ENCODE measurements at places on chromosomes 12 and 14. TPM values are rescaled to one million over a fixed set of nuclear protein-coding genes. Genes with fewer than 3 reads are reported as not detected.

- no peak for DNase-seq
Measured at GRCh38 chr12:106696681-106697417, 77.6 kb upstream of the RIC8B start.

DNA sequence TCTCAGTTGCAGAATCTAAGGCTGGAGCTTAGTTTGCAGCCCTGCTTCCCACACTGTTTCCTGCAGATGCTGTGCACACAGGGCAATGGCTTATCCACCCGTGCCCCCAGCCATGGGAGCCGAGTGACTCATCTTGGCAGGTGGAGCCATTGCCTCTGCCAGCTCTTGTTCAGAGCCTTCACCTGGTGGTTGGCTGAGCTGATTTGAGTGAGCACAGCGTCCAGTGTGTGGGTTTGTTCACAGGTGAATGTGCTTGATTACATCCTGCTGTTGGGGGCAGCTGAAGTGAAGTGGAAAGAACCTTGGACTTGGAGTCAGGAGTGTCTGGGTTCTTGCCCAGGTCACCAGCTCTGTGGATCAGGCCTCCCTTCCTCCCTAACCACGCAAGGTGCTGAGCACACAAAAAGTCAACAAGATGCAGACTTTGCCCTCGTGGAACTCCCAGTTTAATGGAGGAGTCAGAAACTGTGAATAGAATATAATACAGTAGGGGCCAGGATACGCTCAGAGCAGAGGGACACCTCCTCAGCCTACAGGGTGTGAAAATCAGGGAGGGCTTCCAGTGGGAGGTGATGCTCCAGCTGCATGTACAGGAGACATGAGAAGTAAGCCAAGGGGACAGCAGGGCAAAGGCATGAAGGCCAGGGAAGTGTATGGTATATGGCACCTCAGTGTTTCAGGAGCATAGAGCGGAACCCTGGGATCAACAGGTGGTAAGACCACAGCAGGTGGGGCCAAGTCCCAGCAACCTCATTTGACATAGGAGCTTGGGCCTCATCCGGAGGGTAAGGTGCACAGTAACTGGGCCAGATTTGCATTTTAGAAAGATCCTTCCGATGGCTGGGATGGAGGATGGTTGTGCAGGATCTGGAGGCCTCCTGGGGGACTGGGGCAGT lies 22.8 kb downstream of the JDP2 start:
- no peak for DNase-seq

DNA sequence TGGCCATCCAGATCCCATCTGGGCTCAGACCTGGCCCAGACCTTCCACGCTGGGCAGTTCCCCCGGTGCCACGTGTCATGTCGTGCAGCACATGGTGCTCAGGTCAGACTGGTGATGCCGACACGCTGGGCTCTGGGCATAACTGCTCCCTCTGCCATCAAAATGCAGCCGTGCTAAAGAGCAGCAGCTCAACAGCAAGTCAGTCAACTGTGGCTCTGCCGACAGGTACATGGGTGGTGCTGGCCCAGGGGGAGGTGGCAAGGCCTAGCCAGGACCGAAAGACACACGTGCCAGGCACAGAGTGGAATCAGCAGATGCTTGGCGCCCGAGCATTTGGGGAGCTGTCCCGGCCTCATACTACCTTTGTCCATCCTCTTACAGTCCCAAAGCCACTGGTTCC lies 1.6 kb downstream of the MCRS1 start:
- no peak for DNase-seq

GRCh38 chr12:57166971-57167371 lies 19.6 kb upstream of the LRP1-AS start:
- DNase-seq: no peak

GRCh38 chr14:73774671-73775070 lies 60.5 kb upstream of the PNMA1 start:
- no peak for DNase-seq

GRCh38 chr12:58105225-58106119 lies 164.1 kb downstream of the ATP23 start:
- no peak for DNase-seq

DNA sequence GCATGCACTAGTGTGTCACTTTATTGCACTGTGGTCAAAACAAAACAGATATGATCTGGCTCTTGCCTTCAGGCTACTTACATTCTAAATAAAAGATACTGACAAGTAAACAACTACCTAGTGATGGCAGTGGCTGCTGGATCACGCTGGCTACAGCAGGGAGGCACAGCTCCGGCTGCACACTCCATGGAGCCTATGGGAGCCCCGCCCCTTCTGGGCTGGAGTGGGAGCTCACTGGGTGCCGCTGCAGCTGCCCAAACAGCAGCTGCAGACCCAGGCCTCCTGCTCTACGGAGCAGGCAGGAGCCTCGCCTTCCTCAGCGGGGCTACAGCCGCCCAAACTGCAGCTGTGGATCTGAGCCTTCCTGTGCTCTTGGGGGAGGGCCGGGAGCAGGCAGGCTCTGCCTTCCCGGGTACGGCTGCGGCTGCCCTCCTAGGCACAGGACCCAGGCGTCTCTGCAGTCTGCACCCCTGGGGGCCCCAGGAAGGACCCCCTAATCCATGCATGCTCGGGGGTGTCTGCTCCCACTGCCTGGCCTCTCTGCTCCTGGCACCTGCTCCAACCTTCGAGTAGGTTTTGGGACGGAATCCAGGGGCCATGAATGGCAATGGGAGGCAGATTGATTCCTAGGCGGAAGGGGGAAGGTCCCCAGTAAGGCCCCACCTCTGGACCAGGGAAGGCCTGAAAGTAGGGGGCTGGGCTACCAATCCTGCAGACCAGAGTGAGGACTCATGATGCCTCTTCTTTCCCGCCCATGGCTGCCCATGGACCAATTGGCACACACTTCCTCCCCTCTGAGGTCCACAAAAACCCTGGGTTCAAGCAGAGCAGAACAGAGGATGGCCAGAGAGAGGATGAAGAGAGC lies 253.1 kb downstream of the ANO6 start:
- DNase-seq: no peak

DNA sequence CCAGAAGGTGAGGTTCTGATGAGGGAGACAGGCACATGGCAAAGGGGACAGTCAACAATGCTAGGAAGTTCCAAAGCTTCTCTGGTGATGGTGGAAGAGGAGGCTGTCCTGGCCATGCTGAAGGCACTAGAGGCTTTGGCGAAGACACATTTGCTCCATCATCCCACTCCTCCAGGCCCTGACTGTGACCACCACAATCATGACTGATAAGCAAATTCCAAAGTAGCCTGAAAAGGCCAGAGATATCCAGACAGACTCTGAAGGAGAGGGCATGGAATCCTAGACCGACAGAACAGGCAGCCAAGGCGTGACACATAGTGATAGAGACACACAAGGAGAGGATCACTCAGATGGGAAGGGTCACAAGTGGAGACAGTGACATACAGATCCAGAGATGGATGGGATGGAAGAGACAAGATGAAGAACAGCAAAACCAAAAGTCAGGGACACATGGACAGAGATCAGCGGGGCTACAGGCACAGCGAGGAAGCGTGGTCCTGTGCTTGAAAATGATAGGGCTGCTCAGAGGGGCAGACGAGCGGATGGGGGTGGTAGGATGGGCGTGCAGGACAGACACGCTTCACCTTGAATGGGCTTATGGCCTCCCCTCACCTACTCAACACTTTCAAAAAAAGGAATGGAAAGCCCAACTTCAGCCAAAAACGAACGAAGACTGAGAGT lies 1.3 kb downstream of the ZFHX2 start:
- DNase-seq: no peak

- DNase-seq: no peak
Measured at GRCh38 chr12:49345825-49346658, 646 bp upstream of the DNAJC22 start.

DNA sequence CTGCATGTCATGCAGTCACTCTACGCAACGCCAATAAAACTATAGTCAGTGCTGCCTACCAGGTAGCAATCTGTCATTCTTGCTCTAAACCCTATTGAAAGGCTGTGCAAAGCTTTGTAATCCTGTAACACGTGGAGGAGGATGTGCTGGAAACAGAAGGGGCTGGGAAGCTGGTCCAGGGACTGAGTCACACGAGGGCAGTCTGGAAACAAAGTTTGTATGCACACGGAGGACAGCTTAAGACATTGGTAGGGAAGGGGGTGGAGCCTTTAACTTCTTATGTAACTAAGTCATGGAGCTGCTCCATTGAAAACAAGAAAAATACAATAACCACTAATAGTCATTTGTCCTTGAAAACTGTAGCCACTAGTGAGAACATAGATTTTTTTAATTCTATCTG lies 128.0 kb downstream of the BCAT1 start:
- no peak for DNase-seq

DNA sequence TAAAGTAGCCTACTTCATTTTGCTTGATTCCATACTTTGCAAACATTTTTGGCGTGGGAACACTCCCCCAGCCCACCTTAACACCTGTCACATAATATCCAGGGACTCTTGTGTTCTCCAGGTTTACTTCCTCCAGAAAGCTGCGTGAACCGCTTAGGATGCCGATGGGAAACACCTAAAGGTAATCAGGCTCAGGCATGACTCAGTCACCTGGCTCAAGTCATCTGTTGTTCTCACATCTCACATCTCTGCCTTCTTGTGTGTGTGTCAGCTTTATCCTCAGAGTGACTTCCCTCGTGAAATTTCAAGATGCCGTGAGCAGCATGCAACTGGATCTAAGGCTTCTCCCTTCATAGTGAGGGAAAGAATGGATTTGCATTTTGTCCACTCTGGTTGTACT lies 48.1 kb upstream of the DUSP6 start:
- DNase-seq: no peak

DNA sequence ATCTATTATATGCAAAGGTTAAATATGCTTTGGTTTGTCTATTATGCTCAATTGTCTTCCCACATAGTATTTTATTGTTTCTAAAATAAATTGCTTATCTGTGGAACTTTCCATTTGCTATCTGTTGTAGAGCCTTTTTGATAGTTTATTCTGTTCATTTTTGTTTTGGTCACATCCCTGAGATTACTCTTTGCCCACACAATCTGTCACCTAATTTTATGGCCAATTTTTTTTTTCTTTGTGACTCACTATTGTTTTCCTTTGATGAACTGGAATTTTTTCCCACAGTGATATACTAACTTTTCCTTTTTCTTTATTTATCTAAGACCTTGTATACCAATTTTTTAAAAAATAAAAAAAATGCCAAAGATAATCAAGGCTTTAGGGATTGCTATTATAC lies 61.1 kb downstream of the RASSF9 start:
- DNase-seq: no peak

DNA sequence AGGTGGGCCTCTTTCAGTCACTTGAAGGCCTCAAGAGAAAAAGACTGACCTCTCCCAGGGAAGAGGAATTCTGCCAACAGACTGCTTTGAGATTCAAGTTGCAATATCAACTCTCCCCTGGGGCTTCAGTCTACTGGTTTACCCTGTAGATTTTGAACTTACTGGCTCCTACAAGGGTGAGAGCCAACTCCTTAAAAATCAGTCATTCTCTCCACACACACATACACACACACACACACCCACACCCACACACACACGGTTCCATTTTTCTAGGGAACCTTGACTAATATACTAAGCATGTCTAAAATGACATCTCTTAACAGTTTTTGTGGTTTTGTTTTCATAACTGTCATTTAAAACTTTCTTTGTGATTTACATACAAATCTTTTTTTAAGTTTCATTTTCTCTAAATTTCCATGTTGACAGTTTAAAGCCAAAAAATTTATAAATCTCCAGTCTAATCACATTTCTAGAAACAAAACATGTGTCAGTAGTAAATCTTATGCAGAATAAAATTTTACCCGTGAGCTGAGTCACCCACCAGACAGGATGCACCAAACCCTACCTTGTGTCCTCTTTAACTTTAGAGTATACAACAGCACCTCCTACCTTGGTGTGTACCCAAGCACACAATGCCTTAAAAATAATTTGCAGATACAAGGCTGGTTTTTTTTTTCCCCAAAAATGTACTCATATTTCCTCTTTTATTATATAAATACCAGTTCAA lies 394.6 kb downstream of the AEBP2 start:
- DNase-seq: no peak

GRCh38 chr14:87386524-87386923 lies 606.5 kb downstream of the GALC start:
- DNase-seq: no peak

DNA sequence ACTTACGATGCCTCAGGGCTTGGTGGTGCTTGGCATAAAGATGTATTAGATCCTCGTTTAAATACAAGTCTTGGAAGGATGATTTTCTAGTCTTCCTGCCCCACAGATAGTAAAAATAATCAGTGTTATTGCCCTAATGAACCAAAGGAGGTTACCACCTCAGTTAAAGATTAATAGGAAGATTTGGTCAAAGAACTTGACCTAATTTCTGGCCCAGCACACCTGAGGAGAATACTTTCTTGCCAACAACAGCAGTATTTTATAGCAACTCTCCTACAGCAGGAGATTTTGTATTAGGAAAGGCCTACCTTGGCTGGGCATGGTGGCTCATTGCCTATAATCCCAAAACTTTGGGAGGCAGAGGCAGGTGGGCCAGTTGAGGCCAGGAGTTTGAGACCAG lies 31.6 kb downstream of the CSRP2 start:
- DNase-seq: no peak

DNA sequence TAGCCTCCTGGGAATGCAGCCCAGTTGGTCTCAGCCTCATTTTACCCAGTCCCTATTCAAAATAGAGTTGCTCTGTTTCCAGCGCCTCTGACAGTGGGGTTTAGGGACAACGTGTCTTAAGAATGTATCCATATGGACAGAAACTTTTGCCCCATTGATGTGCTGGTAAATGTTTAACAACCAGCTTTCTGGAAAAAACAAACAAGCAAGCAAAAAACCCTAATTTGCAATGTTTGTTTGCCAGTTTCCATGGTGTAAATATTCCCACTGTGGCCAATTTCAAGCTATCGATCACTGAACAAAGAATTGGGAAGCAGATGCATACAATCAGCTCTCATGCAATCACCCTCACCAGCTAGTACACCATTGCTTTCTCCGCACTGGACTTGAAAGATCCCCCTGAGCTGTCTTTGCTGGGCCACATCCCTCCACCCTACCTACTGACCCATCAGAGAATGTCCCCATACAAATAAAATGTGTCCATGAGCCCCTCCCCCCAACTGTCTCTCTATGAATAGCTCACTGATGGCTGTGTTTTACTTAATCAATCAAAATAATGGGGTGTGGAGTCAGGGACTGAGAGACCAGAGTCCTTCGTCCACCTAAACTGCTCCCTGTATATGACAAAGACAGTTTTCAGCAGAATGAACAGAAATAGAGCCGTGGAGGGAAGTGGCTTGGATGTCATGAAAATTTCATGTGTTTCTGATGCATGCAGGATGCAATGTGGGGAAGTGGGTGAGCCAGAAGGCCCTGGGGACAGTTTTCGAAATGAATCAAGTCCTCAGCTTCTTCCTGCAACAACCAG lies 40.8 kb downstream of the CCDC60 start:
- no peak for DNase-seq

GRCh38 chr12:79690142-79690637 lies 574 bp downstream of the PAWR start:
- no peak for DNase-seq

GRCh38 chr14:61646366-61647116 lies 48.8 kb upstream of the HIF1A start:
- DNase-seq: no peak

Gene RPAP3
- 14.2 TPM for total RNA-seq

Gene BTBD6
- 67.3 TPM for total RNA-seq

Gene PTPRB
- total RNA-seq: 59.2 TPM

Gene FAR2
- total RNA-seq: 21.5 TPM

Gene NAP1L1
- total RNA-seq: 488 TPM

All from omental fat pad (tissue), 4 donors.